Cortex of kidney (tissue), 1 donor: ENCODE measurements at places on chromosomes 2 and 18.

DNA sequence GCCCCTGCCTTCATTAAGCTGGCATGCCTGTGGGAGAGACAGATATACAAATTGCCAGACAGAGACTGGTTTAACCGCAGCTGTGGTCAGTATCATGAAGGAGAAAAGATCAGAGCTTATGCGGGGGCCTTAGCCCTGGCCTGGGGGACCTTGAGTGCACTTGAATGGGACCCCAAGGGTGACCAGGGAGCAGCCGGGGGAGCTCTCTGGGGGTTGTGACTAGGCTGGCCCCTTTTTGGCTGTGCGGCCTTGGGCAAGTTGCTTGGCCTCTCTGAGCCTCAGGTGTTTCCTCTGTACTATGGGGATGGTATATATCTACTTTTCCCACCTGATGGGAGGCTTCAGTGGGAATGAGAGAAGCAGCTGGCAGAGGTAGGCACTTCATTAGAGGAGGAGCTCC lies 35.7 kb downstream of the INHBB start:
- DNase-seq = no peak

GRCh38 chr2:75634945-75635344 lies 11.6 kb upstream of the MRPL19 start:
- DNase-seq = no peak

- DNase-seq = no peak
Observed at GRCh38 chr2:139916822-139917221, 1136.6 kb upstream of the NXPH2 start.

DNA sequence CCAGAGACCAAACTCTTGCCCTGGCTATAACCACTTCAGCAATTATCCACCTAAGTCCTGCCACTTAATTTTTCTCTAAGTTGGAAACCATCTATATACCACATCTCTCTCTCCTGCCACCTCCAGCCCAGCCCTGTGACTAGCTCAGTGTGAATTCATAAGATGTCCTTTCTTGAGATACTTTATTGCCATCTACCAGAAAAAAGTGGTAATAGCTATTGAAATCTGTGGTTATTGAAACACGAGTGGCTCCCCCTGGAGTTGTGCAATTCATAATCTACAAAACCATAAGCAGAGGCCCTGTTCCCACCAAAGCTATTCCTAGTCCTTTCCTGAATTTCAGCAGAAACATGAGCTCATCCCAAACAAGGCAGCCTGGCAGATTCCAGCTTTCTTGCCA lies 324.0 kb downstream of the TXNL1 start:
- no peak for DNase-seq
